NCI-H2081 treated with DMSO at 0.1 percent for 48 hours (cell line): ENCODE measurements at places on chromosomes 2 and 18.

DNA sequence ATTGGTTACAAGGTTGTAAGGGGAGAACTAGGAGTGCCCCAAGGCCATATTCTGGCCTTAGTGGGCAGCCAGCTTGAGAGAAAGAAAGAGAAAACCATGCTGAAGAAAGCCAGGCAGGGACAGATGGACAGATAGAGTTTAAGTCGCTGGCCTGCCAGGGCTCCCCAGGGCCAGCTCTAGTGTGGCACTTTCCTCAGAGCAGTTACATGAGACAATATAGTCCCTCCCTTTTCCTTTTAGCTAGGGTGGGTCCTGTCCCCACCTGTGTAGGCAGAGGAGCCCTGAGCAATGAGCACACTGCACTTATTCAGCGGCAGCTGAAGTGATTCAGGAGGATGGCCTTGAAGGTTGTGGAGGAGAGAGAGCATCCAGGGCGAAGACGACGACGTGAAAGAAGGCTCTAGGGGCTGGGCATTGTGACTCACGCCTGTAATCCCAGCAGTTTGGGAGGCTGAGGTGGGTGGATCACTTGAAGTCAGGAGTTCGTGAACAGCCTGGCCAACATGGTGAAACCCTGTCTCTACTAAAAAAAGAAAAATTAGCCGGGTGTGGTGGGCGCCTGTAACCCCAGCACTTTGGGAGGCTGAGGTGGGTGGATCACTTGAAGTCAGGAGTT, 152.0 kb upstream of the SLC1A4 start:
- no peak for DNase-seq

DNA sequence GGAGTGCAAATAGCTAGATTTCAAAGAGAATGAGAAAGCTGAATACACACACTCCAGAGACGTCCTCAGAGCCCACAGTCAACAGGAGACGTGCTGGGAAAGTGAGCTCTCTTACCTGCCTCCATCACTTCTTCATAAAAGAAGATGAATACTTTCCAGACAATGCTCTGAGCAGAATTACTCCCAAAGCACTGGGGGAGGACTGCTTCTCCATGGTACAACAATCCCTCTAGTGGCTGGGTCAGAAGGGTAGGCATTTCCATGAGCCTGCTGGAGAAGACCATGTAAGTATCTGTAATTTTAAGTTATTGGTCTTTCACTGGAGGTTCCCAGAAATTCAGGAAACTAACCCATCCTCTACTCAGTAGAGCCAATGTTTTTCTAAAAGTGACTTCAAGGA, 190.3 kb downstream of the RBM43 start:
- no peak for DNase-seq

DNA sequence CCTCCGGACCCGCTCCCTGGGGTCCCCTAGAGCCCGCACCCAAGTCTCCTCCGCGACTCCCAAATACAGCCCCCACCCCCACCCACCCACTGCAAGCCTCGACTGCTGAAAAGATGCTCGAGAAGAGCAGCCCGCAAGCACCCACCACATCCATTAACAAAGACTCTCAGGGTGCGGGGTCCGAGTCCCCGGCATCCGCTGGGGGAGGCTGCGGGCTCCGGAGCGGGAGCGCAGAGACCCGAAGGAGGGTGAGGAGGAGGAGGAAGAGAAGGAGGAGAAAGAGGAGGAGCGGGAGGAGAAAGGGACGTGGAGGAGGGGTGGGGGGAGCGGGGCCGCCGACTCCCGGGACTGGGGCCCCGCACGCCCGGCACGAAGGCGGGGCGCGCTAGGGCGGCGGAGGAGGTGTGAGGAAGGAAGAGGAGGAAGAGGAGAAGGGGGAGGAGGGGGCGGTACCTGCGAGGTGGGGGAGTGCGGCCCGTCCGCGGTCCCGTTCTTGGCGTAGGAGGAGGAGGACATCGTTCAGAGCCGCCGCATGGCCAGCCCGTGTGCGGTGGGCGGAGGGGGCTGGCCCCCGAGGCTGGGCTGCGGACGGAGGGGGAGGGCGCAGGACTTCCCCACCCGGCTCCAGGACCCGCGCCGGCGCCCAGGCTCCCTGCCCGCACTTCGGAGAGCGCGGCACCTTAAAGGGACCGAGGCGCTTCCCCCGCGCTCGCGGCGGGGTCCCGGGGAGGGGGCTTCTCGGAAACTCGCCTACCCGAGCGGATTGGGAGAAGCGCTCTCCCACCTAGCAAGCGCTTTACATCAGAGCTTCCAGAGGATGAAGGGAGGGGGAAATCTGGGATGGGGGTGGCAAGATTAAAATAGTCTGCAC, at the start of gene CACNB4:
Gene CACNB4 (minus strand): TSS at position 549 of the 871 bp plus-strand sequence.
- no peak for DNase-seq

DNA sequence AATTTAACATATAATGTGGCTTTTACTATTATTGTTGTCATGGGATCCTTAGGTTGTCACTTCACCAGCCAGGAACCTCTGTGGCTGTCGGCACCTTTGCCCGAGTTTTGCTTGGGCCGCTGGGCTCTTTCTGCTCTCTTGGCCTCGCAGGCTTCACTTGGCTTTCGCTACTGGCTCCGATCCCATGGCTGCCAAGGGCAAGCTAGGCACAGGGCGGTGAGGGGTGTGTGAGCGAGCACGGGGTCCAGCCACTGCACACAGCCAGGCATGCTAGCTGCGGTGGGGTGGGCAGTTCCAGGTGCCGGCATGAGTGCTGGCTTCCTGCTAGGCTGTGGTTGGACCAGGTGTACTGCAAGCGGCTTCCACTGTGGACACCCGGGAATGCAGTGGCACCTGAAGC, 23.4 kb upstream of the RAPGEF4 start:
- DNase-seq: no peak

DNA sequence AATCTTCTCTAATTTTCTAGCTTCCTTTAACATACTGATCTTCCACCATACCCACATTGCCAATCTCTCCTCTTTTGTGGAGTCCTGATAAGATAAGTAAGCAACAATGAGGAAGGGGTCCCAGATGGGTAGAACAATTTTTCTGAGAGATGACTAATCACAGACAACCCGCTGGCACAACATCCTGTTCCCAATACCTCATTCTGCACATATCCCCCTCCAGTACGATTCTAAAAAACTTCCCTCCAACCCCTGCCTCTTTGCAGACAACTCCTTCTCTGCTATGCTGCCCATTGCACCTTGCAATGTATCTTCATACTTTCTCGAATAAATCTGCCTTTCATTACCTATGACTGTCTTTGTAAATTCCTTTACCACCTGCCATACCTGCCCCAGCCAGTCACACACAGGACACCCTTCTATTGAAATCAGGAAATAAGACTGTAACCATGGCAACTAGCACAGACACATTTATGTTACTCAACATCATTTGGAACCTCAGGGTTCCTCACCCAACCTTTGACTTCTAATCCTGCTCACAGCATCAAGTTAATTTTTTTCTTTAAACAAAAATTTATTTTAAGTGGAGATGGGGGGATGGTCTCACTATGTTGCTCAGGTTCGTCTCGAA, 7.4 kb upstream of the EXOC6B start:
- no peak for DNase-seq

- DNase-seq: no peak
Observed at GRCh38 chr2:183604065-183604464, 479.8 kb downstream of the NUP35 start.

DNA sequence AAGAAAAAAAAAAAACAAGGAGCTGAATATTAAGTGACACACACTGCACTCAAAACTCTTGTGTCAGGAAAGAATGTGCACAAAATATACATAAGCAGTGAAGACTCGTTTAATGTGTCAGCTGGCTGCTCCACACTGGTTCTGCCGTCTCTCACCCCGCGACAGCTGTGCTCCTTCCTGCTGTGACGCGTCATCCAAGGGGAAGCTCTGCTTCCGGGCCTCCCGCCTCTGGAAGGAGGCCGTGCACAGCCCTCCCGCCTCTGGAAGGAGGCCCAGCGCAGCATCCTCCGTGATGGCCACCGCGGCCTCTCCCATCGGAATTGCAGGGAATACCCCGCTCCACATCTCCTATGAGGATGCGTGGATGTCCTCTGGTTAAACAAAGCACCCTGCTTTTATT, 151.0 kb downstream of the HDAC4 start:
- no peak for DNase-seq

DNA sequence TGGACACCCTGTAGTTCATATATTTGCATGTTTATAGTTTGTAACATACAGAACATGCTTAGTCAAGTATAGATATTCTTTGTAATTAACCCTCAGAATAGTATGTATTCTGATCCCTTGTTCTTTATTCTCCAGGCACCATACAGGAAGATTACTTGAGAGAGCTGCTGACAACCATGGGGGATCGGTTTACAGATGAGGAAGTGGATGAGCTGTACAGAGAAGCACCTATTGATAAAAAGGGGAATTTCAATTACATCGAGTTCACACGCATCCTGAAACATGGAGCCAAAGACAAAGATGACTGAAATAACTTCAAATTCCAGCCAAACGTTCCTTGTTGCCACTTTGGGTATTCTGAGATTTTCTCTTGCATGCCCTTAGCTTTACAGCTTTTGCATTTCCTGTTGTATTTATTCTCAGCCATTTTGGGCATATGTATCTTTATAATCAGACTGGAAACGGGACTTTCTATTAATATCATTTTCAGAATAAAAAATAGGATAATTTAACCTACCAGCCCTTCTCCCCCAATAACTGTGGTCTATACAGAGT, 6.2 kb upstream of the MYL12B start:
- DNase-seq: no peak

GRCh38 chr2:22536133-22536532, 848.8 kb upstream of the KLHL29 start:
- DNase-seq: no peak

GRCh38 chr18:54251606-54252390, 17.5 kb upstream of the POLI start:
- DNase-seq: no peak

DNA sequence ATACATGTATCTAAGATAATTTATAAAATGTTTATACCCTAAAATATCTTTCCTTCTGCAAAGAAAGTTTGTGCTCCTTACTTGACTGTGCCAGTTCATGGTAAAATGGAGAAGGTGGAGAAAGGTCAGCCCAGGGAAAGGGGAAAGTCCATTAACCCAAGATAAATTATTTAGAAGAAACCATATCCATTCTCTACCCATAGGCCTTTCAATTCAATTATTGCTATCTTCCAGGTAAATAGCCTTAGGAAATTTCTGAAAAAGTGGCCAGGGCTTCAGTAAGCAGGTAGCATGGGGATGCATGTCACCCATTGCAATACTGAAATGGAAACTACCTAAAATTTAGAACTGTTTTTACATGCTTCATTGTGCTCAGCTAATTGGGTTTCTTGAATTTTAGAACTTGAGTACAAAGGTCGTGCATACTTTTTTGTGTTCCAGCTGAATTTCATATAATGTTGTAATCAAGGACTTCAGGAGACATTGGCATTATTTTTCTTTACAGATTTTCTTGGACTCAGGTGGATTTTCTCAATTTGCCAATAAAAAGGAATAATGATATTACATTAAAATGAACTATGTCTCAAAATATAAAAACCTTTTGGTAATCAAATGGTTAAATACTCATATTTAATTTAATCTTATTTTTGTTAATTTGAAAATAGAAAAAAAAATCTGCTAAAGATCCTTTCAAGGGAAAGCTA, 124.9 kb downstream of the CSRNP3 start:
- DNase-seq: no peak

DNA sequence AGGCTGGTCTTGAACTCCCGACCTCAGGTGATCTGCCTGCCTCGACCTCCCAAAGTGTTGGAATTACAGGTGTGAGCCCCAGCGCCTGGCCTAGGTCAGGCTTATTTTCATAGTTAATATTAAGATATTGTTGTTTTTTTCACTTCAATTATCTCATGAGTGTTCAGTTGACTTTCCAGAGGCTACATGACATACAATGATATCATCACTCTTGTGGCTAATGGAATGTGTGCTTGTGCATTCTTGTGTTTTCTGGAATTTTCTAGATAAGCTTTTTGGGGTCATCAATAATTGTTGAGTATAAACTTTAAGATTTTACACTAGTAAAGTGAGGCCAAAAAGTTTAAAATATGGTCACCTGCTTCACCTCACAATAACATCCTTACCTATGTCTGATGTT, 180.9 kb downstream of the FIGN start:
- DNase-seq: no peak

DNA sequence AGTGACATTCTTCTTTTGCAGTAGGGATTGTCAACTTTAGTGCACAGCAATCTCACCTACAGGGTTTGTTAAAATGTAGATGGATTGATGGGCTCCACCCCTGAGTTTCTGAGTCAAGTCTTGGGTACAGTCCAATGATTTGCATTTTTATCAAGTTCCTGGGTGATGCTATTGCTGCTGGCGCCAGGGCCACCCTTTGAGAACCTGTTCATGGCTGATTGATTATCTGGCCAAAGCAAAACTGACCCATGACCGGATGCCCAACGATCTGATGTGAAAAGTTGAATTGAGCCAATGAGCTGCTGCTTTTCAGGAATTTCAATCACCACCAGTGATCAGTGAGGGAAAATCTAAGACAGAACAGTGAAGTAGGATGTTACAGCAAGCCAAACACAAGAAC, 675.3 kb downstream of the TMEM182 start:
- DNase-seq: no peak

DNA sequence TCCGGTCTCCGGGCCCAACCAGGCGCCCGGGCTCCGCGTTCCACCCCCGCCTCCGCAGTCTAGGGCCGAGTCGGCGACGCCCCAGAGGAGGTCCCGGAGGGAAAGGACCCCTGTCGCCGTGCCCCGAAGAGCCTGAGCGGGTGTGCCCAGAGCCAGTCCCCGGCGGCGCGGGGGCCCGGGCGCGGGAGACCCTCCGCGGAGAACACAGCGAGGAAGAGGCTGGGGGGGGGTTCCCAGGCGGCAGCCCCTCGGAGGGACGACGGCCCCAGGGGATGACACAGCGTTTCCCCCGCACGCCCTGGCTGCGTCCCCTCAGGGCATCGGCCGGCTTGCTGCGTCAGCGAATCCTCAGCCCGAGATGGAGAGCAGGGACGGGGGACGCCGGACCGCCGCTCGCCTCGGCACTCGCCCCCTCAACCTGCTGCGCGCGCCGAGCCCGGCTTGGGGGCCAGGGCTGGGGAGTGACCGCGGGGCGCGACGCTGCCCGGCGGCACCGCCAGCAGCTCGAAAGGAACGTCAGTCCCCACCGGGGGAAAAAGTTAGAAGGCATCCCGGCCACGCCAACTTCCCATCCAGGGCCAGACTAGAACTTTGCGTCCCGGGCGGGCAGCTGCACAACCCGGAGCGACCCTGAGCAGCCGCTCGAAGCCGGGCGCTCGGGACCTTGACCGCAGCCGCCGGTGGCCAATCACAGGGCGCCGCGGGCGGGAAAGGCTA, 711 bp downstream of the SFXN5 start:
- no peak for DNase-seq

DNA sequence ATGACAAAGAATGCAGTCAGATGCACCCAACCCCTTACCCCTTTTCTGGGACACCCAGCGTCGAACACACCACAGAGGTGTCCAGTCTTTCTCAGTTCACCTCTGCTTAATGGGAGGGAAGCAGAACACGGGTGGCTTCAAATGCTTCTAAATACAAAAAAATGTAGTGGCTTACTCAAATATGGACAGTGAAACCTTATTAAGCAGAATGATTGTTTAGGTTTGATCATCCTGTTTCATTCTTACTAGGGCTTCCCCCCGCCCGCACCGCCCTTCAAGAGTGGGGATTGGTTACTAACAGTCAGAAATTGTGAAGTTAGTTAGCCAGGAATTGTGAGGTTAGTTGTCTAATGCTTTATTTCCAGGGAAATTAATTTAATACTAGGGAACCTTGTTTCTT, 21.6 kb downstream of the ATG16L1 start:
- no peak for DNase-seq
